ENCODE measurements at places on chromosomes 6 and 20.

- DNase-seq, result no peak
Observed at GRCh38 chr6:109397020-109397419, 14.8 kb upstream of the CD164 start.

DNA sequence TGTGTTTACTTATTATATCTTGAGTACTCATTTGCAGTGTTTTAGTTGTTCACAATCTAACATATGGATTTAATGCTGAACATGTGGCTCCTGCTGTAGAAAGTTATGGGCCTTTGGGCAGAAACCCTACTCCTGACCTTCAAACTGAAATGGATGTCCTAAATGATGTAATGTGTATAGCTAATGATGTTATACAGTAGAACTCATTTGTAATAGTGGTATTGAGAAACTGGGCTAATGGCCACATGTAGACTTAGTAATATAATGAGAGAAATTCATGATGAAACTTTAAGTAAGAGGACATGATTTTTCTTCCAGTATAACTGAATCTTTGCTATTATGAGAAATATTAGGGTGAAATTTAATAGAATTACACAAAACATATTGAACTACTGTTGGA, 121.3 kb upstream of the PTPRK start:
- DNase-seq, result no peak

DNA sequence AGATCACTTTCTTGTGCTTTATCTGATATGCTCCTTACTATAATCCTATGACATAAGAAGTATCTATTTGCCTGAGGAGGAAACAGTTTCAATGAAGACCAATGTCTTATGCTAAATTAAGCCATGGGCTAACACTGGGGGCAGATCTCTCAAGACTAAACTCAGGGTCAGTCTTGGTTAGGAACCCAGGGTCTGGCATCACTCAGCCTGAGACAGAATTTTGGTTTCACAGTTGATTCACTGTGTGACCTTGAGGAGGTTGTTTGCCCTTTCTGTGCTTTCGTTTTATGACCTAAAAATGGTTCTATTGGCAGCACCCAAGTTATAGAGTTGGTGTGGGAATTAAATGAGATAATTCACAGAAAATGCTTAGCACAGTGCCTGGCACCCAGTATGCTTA, 4.9 kb upstream of the BCAS1 start:
- DNase-seq, result no peak

DNA sequence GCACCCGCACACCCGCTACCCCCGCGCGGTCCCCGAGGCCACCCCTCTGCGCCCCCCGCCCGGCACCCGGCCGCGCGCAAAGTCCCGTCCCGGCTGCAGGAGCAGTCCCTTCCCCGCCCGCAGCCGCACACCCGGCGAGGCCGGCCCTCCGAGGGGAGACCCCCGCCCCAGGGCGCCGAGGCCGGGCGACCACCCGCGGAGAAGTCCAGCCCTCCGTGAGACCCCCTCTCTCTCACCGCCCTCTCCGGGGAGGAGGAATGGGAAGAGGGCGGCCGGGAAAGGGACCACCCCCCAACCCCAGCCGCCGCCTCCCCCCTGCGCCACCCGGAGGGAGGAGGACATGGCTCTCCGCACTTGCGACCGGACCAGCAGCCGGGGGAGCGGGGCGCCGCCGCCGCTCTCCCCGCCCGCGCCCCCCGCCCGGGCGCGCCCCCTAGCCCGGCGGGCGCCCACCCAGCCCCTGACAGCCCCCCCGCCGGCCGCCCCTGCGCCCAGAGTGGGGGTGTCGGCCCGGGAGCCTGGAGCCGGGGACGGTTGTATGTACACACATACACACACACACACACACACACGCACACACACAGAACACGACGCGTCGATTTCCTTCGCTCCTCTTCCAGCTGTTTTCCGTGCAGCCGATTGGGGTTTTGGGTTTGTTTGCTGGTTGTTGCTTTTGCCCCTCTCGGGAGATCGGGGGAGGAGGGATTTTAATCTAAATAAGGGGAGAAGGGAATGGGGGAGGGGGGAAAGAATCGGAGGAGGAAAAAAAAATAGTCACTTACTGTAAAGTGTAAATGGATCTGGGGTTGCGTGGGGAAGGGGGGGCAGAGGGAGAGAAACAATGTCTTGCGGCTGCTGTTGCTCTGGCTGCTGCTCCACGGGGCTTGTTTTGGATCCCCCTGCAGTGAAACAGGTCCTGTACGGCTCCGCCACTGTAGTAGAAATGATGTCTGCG, at the start of gene ATXN1:
TSS of gene ATXN1 (minus strand) at position 945 of the 955 bp plus-strand sequence.
- peak; percentile 11 for DNase-seq

DNA sequence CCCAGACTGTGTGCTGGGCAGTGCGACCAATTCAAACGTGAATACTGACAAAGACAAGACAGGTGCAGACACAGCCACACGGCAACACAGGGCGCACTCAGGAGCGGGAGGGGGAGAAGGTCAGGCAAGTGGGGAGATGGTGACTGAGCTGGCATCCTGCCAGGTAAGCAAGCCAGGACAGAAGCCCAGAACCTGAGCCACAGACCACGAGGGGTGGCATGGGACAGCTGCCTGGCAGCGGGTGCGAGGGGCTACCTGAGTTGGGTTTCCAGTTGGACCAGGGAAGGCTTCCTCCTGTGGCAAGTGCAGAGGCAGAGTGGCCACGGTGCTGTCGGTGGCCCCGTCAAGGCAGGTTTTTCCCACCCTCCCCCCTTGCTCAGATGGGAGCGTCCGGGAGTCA, 215.2 kb upstream of the ARID1B start:
- no peak for DNase-seq

- no peak for DNase-seq
Observed at GRCh38 chr6:99013145-99013544, 65.4 kb upstream of the FBXL4 start.

GRCh38 chr20:37726971-37727956, 33.4 kb downstream of the CTNNBL1 start:
- DNase-seq, result no peak

GRCh38 chr6:111683749-111684267, 78.1 kb upstream of the TRAF3IP2 start:
- no peak for DNase-seq

- no peak for DNase-seq
Observed at GRCh38 chr6:138086573-138087196, 20.5 kb downstream of the PERP start.

- DNase-seq, result no peak
Observed at GRCh38 chr6:125994670-125995488, 8.5 kb downstream of the TRMT11 start.

DNA sequence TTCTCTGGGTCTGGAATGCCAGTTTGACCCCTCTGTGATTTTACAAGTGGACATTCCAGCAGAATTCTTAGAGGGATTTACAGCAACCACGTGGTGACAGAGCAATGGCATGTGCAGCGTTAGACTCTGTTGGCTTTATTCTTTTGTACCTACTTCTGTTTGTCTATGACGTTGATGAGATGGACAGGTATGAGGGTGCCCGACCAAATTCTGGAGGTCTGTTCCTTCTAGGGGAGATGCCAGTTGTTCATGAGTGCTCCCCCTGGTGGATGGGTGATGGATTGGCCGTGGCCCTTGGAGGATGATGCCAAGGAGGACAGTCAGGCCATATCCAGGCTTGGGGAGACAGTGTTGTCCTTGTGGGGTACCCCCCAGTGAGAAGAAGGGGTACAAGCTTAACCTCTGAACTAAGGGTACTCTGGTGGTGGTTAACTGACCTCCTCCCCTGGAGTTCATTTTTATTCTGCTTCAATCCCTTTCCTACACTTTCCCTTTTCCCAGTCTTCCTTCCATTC, 198.6 kb downstream of the DTNBP1 start:
- DNase-seq, result peak; percentile 42

- no peak for DNase-seq
Observed at GRCh38 chr20:60490217-60491050, 532.2 kb downstream of the CDH26 start.

- DNase-seq, result no peak
Observed at GRCh38 chr20:17955302-17955701, 13.3 kb downstream of the SNX5 start.

- DNase-seq, result no peak
Observed at GRCh38 chr20:21234806-21235483, 68.2 kb upstream of the XRN2 start.

DNA sequence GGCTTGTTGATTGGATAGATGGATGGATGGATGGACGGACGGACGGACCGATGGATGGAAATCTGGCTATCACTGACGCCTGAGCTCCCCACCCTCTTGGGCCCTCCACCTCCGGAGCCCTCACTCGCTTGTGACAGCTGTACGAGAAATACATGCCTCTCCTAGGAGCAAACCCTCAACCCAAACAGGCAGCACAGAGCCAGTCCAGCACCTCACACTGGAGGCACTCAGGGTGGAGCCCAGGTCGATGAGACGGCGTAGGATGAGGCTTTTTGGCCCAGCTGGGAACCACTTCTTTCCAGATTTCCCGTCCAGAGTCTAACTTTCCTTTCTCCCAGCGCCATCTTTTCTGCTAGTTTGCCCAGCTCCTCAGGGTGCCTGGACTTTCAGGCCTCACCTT, 2.7 kb upstream of the LY6G5C start:
- DNase-seq, result no peak

DNA sequence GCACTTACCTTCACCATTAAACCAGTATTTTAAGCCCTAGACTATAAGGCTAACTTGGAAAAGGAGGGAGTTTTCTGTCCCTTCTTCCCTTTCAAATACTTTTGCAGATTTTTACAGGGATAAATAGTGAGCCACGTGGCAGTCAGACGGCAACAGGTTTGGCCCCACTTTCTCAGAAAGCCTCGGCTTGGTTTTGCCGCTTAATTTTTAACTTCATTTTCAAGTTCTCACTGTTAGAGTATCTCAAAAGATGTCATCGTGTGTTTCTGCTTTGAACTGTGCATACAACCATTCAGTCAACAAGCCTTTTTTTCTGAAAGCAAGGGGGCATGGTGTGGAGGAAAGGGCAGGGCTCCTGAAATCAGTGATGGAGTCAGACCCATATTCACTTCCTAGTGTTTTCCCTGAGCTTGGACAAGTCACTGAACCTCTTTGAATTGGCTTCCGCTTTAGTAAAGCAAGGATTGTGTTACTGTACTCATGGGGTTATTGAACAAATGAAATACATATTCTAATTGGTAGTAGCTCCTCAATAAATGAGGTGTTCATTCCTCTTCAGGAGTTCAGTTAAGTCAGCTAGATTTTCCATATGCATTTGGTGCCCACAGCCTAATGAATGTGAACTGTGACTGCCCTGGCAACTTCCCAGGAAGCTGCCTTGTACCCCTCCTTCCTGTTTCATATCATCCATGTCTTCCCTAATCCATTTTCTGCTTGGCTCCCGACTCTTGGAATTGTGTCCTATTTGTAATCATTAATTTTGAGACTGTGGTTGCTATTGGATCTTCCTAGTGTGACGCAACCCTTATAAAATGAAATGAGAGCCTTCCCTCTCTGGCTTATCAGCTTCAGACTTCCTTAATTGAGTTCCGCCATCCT, at the start of gene SLC17A2:
TSS of gene SLC17A2 (minus strand) at position 160 of the 879 bp plus-strand sequence. CDS start 4,895 bp downstream, outside the sequence.
- no peak for DNase-seq

DNA sequence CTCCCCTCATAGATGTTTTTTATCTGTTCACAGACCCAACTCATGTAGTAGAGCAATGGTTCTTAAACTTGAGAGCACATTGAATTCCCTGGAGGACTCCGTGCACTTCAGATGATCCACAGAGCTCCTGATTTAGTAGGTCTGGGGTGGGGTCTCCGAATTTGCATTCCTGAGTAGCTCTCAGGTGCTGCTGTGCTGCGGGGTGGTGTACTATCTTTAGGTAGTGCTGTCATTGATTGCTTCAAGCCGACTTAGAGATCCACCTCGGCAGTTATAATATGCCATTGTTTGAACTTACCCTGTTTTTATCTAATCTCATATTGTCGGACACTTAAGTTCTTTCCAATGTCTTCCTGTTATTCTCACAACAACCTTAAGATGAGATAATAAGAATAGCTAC, 45.0 kb downstream of the BMP2 start:
- no peak for DNase-seq

GRCh38 chr6:31878222-31878621, 575 bp downstream of the SLC44A4 start:
- DNase-seq, result no peak

GRCh38 chr20:54346276-54346675, 129.1 kb upstream of the DOK5 start:
- DNase-seq, result no peak

- DNase-seq, result no peak
Observed at GRCh38 chr20:36184816-36185776, 30.6 kb downstream of the EPB41L1 start.
